ENCODE measurements at places on chromosomes 1 and 21. TPM values are rescaled to one million over a fixed set of nuclear protein-coding genes. Genes with fewer than 3 reads are reported as not detected.

The KRTAP19-1 gene
- not detected for total RNA-seq

- H3K36me3 ChIP-seq: no peaks in the 10 kb centered on the region
- H3K4me3 ChIP-seq: no peak overlapping the region
- H3K4me1 ChIP-seq: peaks cover 8% of the 10 kb centered on the region
- H3K27ac ChIP-seq: no peak overlapping the region
Observed at GRCh38 chr1:26537951-26538352, 8.4 kb downstream of the RPS6KA1 start.

DNA sequence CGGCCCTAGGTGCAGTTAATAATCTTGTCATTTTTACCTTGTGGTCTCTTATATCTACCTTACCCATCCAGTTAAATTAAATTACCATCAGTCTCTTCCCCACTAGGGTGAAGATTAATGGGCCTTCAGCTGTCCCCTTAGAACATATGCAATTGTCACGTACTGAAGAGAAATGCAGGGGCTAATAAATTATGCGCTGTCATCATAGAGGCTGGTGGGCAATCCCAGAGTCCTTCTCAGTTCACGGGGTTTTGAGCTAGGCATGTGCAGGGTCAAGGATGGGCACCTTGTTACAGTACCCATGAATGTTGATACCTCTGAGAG lies 35.8 kb downstream of the HLX start:
- no peaks in the 10 kb centered on the region for H3K4me1 ChIP-seq
- DNase-seq: no peak
- no peaks in the 10 kb centered on the region for H3K27me3 ChIP-seq
- H3K4me3 ChIP-seq: no peak overlapping the region
- H3K27ac ChIP-seq: no peak overlapping the region

GRCh38 chr1:78619803-78620579 lies at the start of gene IFI44L:
Gene IFI44L, plus strand, starts transcription at chr1:78620448. Its CDS starts 7,468 bp downstream, at chr1:78627916.
- H3K27ac ChIP-seq: peak within 1 kb of the TSS; percentile 85
- peak within 1 kb of the TSS; percentile 71 for H3K4me3 ChIP-seq
- H3K36me3 ChIP-seq: no peaks in the 10 kb centered on the region
- H3K27me3 ChIP-seq: no peaks in the 10 kb centered on the region
- peak; percentile 80 for DNase-seq

GRCh38 chr1:87683196-87683956 lies 354.7 kb downstream of the LMO4 start:
- H3K27me3 ChIP-seq: no peaks in the 10 kb centered on the region
- H3K4me3 ChIP-seq: peak overlapping the region; percentile 74
- no peaks in the 10 kb centered on the region for H3K4me1 ChIP-seq
- DNase-seq: no peak

GRCh38 chr1:51328279-51328678 lies 2.1 kb downstream of the TTC39A start:
- peaks cover 8% of the 10 kb centered on the region for H3K4me1 ChIP-seq
- no peak overlapping the region for H3K4me3 ChIP-seq
- H3K27me3 ChIP-seq: no peaks in the 10 kb centered on the region
- DNase-seq: peak; percentile 57
- no peak overlapping the region for H3K27ac ChIP-seq
- H3K36me3 ChIP-seq: no peaks in the 10 kb centered on the region

All from GM23248 (cell line).